ENCODE measurements at places on chromosomes 7 and 10.

DNA sequence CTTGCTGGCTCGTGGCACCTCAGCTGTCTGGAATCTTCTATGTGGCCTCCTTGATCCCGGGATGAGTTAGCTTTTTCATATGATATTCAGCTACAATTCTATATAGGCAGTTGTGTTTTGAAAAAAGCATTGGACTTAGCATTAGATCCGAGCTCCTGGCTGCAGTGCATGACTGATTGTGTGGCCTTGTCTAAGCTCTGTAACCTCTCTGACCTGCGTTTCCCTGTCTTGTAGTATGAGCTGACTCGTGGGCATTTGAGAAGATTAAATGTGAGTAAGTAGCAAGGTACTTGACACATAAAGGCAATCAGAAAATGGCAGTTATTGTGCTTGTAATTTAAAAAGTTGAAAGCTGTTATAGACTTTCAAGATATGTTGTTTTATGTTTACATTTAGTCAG lies 85.9 kb downstream of the CCNY start:
- DNase-seq = peak; percentile 71

- no peak for DNase-seq
Observed at GRCh38 chr7:152086513-152086912, 61.0 kb downstream of the GALNT11 start.

DNA sequence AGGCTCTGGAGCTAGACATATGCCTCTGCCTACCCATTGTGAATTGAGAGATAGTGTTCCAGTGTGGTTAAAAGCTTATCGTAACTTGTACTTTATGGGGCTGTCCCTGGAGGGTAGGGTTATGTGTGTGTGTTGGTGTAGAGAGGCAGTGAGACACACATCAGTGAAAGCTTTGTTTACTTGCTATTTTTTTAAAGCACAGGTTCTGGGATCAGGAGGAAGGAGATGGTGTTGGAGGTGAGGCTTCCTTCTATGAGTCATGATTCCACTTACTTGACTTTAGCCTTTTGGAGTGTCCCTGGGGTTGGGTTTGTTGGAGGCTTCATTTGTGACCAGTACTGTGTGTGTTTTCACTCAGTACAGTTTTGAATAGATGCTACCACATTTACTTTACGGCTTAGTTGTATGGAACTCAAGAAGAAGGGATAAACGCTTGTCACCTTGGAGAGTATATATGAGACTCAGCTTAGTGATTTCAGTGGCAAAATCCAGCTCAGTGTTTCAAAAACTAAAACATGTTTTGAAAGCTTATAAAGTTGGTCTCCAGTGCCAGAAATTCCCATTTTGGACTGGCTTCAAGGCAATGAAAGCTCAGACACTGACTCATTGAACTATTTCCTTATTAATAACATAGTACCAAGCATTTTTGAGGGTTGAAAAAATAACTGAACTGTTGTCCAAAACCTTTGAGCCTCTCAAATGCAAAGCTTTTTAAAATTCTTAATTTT lies 106.2 kb downstream of the PLXDC2 start:
- no peak for DNase-seq

DNA sequence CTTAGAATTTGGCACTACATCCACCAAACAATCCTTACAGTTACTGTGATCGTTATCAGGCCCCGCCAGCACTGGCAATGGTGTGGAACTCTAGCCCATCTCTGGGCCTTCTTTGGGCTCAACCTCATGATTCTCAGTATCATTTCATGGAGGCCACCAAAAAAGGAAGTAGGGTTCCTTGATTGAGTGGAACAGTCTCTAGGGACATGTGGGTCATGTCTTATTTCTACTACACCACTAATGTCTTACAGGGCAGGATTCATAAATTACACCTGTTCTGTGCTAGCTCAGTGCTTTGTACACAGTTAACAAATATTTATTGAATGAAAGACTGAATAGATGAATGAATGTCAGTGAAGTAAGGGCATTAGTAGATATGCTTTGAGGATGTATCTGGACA lies 53.9 kb downstream of the AP3M1 start:
- no peak for DNase-seq

GRCh38 chr10:88281592-88282347 lies 301.3 kb downstream of the RNLS start:
- peak; percentile 83 for DNase-seq

GRCh38 chr7:107900496-107901015 lies 9.6 kb downstream of the DLD start:
- no peak for DNase-seq

DNA sequence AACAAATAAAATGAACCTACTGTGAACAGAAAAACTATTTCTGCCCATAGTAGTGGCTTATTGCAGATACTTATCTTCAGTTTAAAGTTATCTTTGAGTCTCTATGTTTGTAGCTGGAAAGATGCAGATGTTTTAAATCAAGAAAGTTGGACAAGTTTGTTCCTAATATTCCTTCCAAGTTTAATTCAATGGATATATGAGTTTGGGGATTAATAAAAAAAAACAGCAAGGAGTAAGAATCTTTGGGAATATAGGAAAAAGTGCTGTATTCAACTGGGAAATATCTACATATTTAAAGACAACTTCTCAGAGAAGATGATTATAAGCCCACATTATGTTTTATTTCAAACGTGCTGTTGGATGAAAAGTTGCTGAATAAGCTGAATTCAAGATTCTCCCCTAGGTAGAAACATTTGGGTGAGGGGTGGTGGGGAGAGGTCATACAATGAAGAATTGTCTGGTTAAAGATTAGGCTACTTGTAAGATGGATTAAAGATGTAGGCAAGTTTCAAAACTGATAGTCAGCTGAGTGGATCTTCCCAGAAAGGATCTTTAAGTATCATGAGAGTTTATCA lies 1135.2 kb downstream of the CNTNAP2 start:
- DNase-seq = no peak

GRCh38 chr7:73830681-73831583 lies at the start of gene CLDN4:
CLDN4 (plus strand) TSS chr7:73830996; CDS start chr7:73831202, 206 bp downstream.
- peak; percentile 30 for DNase-seq

GRCh38 chr10:98045785-98046389 lies 15.5 kb upstream of the CRTAC1 start:
- peak; percentile 69 for DNase-seq

Data from ELR (cell line).